ENCODE measurements at places on chromosomes 11 and 22.

- DNase-seq = peak; percentile 55
These were observed at the start of gene TMEM121B for GRCh38 chr22:17121233-17122195. TSS of gene TMEM121B (minus strand) at chr22:17121360. CDS start at chr22:17121127, 233 bp downstream.

DNA sequence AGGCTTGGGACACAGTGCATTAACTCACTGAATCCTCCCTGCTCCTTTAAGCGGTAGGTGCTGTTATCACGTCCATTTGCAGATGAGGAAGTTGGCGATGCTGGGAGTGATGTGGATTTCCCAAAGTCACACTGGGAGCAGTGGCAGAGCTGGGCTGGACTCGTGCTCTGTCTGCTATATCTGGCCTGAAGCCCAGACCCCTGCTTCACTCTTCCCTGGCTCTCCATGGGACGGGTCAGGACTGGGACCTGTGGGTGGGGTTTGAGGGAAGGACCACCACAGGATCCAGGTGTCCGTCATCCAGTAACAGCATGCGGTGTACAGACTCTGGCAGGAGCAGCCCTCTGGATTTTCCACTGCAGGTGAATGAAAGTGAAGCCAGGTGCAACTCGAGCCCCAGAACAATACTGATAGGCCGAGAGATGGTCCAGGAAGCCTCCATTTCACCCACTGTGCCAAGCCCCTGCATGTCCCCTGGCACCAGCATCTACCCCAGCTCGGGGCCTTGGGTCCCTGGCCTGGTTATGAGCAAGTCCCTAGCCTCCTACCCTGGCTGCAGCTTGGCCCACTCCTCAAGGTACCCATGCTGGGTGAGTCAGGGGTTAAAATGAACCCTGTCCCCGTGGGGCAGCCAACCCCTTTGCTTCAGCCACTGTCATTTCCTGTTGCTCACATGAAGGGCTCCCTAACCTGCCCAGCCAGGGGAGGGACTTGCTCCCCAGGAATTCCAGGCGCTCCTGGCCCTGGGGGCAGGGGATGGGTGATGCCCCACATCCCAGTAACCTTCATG, 4.2 kb downstream of the USP2 start:
- DNase-seq = peak; percentile 11

DNA sequence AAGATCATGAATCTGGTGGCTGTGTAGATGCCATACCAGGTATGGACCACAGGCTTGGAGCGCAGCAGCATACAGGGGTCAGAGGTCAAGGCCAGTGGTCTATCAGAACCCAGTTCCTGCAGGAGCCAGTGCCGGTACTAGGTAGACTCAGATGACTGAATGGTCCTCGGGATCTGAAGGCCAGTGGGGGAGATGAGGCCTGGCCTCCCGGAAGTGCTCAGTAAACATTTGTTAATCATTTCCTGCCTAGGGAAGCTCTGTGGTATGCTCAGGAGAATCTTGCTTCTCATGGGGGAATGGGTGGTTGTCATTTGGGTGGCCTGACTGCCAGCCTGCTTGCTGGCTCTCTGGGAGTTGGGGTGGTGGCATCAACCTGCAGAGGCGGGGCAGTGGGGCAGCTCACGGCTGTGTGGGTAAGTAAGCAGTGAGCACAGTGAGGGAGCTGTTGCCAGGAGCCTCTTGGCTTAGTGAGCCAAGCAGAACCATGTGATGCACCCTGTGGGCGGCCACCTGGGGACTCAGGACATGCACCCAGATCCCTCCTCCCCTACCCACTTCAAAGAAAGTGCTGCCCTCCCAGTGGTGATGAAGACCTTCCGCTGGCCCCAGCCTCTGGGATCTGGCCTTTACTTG, 33.0 kb downstream of the PTPRJ start:
- DNase-seq = peak; percentile 52

DNA sequence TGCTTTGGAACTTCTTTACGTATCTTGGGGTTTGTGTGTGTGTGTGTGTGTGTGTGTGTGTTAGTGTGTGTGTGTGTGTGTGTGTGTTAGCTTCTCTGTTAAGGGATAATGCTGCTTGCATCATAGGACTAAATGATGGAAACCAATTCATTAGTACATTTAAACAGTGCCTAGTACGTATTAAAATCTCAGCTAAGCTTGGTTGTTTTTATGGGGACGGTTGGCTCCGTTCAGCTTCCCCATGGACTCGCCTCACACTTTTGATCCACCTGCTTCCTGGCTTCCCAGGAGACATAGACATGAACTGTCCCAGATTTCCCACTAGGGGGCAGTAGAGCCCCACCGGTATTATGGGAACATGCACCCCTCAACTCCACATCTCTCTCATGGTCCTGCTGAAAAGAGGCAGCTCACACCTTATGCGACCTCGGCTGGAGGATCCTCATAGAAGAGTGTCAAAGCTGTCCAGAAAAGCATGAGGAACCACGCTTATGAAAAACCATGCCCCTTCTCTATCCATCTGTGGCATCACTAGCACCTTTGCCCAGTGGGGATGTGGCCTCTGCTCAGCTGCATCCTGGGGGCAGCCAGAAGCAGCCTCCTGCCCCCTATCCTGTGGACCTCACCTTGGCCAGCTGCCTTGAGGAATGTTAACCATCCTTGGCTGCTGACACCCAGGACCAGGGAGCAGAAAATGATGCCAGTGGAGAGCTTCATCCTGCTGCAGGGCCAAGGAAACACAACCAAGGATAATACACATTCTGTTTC, 9.7 kb upstream of the SAAL1 start:
- peak; percentile 62 for DNase-seq

DNA sequence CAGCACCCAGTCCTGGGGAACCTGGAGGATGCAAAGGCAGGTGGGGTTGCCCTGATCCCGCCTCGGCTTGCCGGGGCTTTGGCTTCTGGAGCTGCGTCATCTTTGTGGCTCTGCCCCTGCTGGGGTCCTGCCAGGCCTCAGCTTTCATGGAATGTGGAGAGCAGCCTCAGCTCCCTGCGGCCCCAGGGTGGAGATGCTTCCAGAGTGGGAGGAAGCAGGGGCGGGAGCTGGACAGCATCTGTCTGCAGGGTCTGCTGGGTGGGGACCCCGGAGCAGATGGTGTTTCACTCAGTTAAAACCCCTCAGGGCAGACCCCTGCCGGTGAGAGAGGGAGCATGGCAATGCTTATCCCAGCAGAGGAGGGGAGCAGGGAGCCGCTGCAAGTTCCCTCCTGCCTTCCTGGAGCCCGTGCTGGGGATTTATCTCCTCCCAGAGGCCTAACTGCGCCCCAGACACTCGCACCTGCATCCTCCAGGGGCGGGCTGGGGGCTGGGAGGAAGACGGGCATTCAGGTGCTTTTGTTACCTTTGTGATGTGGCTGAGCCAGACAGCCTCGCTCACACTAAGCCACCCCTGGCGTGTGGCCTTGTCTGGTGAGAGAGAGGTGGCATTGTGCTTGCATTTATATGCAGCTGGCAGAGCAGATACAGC, 15.7 kb downstream of the GRIK4 start:
- no peak for DNase-seq

GRCh38 chr22:43106302-43106701, 4.2 kb upstream of the BIK start:
- DNase-seq = no peak

- DNase-seq = no peak
These were observed 7.8 kb upstream of the GRAMD4 start for GRCh38 chr22:46612341-46612903.

- DNase-seq = no peak
These were observed 31.7 kb downstream of the IMMP1L start for GRCh38 chr11:31477528-31478222.

GRCh38 chr11:124577716-124578427, 8.1 kb downstream of the OR8A1 start:
- DNase-seq = no peak

DNA sequence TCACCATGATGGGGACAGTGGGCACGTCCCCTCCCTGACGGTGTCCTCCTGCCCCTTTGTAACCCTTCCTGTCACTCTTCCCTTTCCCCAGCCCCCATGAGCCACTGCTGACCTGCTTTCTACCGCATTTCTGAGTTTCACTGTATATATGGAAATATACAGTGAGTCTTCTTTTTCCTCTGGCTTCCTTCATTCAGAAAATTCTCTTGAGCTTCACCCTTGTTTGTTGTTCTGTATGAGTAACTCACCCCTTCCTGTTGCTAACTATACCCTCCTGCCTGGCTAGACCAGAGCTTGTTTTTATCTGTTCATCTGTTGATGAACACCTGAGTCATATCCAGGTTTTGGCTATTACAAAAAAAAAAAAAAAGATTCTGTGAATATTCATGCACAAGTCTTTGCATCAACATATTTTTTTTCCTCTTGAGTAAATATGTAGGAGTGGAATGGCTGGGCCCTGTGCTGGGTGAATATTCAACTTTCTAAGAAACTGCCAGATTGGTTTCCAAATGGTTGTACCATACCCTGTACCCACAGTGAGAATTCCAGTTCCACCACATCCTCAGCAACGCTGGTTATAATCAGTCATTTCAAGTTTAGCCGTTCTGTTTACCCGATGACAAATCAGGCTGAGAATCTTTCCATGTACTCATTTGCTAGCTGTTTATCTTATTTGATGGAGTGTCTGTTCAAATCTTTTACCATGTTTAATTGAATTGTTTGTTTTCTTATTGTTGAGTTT, 62.0 kb downstream of the IGF2 start:
- DNase-seq = no peak

DNA sequence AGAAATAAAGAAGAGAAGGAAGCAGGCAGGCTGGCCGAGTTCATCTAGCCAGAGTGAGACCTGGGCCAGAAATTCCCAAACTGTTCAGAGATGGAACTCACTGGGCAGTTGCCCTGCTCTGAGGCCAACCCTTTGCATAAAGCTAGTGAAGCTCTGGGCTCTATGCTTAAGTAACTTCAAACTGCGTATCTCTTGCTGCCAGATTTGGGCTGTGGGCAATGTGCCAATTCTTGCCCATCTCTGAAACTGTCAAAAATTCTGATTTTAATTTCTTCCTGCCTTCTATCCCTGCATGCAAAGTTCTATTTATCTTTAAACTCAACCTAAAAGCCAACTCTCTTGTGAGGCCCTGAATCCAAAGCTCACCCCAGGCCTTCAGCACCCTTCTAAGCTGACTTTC, 36.2 kb upstream of the HEPHL1 start:
- DNase-seq = no peak

- no peak for DNase-seq
These were observed 9.4 kb downstream of the LDLRAD3 start for GRCh38 chr11:35953081-35953760.

GRCh38 chr11:107042748-107043147, 24.5 kb upstream of the GUCY1A2 start:
- no peak for DNase-seq

GRCh38 chr11:87223816-87224215, 186.1 kb downstream of the TMEM135 start:
- no peak for DNase-seq

DNA sequence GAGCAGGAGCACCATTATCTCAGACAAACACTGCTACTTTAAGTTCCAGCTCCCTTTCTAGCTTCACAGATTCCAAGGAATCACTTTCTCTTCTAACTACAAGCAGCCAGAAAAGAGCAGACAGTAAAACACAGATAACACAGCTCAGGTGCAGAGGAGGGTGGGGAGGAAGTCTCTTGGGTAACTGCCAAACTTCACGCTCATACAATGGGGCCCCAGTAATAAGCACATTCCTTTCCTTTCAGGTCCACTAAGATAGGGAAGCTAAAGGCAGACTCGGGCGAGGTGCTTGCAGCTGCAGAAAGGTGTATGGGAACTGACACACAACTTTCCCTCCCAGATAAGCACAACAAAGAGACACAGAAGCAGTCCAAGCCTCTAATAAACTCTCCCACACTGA, 69.2 kb upstream of the OR9G4 start:
- no peak for DNase-seq

- DNase-seq = no peak
These were observed 292.3 kb upstream of the FAT3 start for GRCh38 chr11:91932151-91932821.

DNA sequence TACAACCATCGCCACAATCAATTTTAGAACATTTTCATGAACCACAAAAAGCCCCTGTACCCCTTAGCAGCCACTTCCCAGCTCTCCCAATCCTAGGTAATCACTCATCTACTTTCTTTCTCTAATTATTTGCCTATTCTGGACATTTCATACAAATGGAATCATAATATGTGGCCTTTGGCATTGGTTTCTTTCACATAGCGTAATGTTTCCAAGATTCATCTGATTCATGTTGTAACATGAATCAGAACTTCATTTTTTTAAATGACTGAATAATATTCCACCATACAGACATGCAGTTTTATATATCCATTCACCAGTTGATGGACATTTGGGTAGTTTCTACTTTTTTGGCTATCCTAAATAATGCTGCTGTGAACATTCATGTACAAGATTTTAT, 56.2 kb upstream of the RCN1 start:
- DNase-seq = no peak
